ENCODE measurements at places on chromosomes 4 and X.

GRCh38 chrX:2897311-2897689 is 31.8 kb downstream of the ARSD start:
- DNase-seq = no peak

DNA sequence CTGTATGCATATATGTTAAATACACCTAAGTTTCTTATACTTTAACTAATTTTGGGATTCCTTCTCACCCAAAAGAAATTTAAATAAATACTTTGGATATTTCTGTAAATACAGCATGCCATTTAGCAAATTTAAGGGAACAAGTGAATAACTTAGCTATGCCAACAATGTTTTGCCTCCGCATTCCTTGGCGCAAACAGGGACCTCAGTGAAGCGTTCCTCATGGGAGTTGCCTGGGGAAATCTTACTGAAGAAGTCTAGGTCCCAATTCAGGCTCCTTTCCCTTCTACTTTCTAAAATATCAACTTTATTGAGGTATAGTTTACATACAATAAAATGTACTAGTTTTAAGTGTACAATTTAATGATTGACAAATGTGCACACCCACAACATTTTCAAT is 25.0 kb downstream of the COL4A5 start:
- DNase-seq = no peak

DNA sequence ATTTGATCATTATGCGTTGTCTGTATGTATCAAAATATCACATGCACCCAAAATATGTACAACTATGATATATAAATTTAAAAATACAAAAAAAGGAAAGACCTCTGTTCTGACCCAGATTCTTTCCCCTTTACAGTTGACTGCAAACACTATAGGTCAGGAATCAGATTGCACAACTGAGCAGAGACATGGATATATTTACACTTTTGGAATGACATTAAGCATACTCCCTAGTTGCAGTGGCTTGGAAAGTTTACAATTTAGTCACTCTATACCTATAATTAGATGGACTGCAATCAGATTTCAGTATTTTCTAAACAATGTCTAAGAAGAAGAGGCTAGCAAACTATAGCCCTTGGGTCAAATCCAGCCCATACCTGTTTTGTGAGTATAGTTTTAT is 98.5 kb upstream of the INPP4B start:
- no peak for DNase-seq

- DNase-seq = no peak
Observed at GRCh38 chrX:46811121-46811520, 25.7 kb upstream of the RP2 start.

DNA sequence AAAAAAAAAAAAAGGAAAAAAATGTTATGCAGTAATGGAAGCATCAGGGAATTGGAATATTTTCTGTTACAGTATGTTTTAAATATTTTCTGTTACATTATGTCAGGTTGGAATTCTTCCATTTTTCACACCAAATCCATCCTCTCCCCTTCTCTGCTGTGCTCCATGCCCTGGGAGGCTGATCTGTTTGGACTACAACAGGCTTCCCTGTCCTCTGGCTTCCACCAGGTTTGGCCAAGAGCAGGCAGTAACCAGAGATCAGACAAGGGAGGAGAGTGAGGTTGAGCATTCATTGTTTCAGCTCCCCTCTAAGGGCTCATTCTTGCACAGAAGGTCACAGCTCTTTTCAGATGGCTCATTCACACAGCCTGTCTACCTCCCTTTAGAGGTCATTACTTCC is 11.7 kb upstream of the TMEM184C start:
- DNase-seq = no peak

All from AG09309 (cell line).